ENCODE measurements at places on chromosomes 1 and 21. TPM values are rescaled to one million over a fixed set of nuclear protein-coding genes. Genes with fewer than 3 reads are reported as not detected.

The PRDM16 gene
- not detected for polyA plus RNA-seq

The VWA5B1 gene
- polyA plus RNA-seq = not detected

The TMEM82 gene
- polyA plus RNA-seq = not detected

The ANKRD65 gene
- 0.07 TPM for polyA plus RNA-seq

The RGS8 gene
- not detected for polyA plus RNA-seq

The TCEA3 gene
- polyA plus RNA-seq = 1.2 TPM

The TFF1 gene
- polyA plus RNA-seq = not detected

The ZMYND12 gene
- 0.45 TPM for polyA plus RNA-seq

The PLD5 gene
- 0.11 TPM for polyA plus RNA-seq

The TAL1 gene
- not detected for polyA plus RNA-seq

The ADAMTS4 gene
- polyA plus RNA-seq = 1.2 TPM

The UBE2U gene
- polyA plus RNA-seq = not detected

The PRAMEF15 gene
- not detected for polyA plus RNA-seq

The EFNA3 gene
- polyA plus RNA-seq = 6.0 TPM

The KRTAP12-2 gene
- polyA plus RNA-seq = not detected

GRCh38 chr1:216892581-216893160, 169.4 kb upstream of the ESRRG start:
- DNase-seq = no peak

GRCh38 chr21:43375006-43375836, 51.7 kb downstream of the SIK1 start:
- DNase-seq = no peak

GRCh38 chr1:1281533-1282321, 1.5 kb downstream of the SCNN1D start:
- DNase-seq = peak; percentile 55

DNA sequence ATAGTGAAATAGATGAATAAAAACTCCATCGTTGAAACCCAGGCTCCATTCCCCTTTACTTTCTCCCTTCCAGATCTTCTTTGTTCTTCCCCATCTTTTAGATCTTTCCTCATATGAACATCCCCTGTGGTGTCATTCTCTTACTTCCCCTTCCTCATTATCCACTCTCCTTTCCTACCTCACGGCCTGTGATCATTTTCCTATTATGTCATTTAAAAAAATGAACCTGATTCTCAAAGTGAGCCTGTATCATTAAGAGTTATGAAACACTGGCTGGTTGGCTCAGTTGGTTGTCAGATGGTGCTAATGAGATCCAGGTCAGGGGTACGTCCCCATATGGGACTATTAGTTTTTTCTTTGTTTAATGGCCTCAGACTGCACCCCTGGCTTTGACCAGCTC, 38.3 kb downstream of the TCEANC2 start:
- DNase-seq = no peak

DNA sequence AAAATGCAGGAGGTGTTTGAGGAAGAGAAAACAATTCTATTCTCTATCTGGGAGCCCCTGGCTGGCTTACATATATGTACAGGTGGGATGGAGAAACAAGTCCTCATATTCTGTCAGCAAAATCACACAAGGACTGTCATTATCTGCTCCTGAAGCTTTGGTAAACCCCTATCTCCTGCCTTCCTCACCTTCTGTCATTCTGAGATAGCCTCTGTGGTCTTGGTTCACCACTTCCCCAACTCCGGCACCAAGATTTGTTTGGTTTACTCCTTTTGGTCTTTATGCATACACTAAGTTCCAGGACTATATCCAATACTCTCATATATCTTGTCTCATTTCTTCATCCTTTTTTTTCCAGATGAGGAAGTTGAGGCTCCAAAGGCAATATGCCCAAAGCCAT, 551.1 kb downstream of the PLPP3 start:
- DNase-seq = no peak

DNA sequence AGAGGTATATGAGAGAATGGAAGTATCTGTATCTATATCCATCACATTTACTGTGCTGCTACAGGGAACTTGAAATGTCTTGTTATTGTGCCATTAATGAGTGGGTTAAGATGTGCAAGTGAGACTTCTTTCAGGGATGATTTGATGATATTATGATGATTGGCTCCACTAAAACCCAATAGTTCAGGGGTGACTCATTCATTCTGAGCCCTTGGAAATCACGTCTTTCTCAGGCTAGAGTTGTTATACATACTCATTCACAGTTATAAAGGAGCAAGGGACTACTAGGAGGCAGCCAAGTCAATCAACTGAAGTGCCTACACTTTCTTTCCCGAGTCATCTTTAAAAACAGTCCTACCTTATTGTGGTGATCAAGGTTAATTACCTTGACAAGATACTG, 1109.8 kb upstream of the B3GALT2 start:
- no peak for DNase-seq

GRCh38 chr1:22660716-22661241, 7.7 kb downstream of the C1QB start:
- no peak for DNase-seq

DNA sequence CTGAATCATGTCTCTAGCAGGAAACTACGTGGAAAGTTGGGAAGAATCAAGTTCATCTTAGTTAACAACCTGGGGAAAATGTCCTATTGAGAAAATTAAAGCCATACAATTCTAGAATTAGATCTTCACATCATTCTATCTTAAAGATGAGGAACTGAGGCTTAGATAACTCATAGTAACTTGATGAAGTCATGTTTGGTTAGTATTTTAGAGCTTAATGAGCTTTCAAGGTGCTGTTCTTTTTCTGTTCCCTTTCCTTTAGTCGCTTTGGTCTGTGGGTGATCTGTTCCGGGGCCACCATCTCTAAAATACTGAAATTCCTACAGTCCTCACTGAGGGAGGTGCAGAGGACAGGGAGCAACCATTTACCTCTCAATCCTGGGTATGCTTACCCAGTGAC, 4.3 kb upstream of the GLUL start:
- DNase-seq = no peak

DNA sequence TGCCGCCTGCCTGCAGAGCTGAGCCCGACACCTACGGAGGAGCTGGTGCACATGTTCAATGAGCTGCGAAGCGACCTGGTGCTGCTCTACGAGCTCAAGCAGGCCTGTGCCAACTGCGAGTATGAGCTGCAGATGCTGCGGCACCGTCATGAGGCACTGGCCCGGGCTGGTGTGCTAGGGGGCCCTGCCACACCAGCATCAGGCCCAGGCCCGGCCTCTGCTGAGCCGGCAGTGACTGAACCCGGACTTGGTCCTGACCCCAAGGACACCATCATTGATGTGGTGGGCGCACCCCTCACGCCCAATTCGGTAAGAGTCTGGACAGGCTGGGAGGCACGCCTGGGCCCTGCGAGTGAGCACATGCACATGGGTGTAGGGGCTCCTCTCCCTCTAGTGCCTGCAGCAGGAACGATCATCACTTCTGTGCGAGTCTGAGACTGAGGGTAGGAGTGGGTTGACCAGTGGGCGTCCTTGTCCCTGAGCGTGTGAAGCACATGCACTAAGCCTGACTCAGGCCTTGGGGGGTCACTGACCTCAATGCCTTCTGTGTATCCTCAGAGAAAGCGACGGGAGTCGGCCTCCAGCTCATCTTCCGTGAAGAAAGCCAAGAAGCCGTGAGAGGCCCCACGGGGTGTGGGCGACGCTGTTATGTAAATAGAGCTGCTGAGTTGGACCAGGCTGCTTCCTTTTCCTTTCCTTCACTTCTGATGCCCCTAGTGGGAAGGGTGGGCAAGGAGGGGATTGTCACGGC, 6.9 kb downstream of the DMAP1 start:
- peak; percentile 9 for DNase-seq

DNA sequence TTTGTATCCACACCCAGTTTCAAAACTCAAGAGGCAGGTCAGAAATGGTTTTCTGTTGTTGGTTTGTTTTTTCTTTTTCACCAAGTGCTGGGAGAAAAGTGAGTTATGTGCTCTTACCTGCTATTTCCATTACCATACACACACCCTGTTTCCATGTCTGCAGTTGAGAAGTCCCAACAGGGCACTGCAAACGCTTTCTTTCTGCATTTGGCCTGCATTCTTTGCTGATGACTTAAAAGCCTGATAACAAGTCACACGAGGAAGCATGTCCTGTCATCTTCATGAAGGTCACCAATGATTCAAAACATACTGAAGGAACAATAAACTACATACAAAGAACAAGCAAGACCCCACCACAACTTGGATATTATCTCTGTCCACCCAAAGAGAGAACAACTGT, 24.8 kb upstream of the KCNE1 start:
- no peak for DNase-seq

DNA sequence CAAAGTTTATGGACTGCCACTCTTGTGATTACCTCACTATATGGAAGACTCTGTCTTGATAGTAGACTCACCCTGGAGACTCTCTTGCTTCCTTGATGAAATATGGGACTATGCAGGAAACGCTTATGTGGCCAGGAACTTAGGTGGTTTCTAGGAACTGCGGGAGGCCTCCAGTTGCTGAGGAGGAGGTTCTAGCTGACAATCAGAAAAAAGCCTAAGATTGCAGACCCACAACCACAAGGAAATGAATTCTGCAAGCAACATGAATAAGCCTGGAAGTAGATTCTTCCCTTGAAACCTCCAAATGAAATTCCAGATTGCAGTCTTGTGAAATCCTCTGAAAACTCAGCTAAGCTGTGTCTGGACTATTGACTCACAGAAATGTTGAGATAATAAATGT, 88.9 kb upstream of the COL11A1 start:
- DNase-seq = no peak

DNA sequence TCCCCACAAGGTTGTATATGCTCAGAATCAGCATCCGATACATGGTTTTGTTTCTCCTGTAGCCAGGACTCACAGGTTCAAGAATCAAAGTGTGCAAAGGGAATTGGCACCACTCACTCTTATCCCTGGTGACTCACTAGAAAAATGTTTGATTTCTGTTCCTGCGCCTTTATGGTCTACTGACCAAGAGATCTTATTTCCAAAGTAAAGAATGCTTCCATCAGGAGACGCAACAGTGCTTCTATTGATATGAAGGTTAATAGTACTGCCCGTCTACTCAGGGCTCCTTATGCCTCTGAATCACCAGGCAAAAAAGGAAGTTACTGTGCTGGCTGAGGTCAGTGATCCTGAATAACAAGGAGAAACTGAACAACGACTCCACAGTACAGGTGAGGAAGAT, 1392.0 kb upstream of the PRMT6 start:
- no peak for DNase-seq

DNA sequence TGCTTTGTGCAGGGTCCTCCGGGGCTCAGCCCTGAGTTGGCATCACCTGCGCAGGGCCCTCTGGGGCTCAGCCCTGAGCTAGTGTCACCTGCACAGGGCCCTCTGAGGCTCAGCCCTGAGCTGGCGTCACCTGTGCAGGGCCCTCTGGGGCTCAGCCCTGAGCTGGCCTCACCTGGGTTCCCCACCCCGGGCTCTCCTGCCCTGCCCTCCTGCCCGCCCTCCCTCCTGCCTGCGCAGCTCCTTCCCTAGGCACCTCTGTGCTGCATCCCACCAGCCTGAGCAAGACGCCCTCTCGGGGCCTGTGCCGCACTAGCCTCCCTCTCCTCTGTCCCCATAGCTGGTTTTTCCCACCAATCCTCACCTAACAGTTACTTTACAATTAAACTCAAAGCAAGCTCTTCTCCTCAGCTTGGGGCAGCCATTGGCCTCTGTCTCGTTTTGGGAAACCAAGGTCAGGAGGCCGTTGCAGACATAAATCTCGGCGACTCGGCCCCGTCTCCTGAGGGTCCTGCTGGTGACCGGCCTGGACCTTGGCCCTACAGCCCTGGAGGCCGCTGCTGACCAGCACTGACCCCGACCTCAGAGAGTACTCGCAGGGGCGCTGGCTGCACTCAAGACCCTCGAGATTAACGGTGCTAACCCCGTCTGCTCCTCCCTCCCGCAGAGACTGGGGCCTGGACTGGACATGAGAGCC, 22.7 kb downstream of the COL6A1 start:
- DNase-seq = no peak

- no peak for DNase-seq
Observed at GRCh38 chr1:70228670-70229069, 7.5 kb downstream of the SRSF11 start.

DNA sequence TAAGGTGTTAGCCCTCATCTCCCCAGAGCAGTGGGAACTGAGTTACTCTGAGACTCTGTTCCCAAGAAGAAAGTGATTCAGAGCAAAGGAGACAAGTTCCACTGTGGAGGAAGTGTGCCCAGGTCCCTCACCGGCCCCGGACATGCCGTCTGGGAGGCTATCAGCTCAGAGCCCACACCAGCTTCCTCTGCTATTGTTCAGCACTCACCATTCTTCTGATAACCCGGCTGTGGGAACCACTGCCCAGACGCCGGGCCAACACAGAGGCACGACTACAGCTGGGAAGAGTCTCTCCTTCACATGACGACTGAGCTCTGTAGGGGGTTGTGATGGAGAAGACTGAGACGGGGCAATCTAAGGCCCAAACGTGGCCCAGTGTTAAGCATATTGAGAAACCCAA, 34.2 kb upstream of the GJA5 start:
- DNase-seq = no peak

DNA sequence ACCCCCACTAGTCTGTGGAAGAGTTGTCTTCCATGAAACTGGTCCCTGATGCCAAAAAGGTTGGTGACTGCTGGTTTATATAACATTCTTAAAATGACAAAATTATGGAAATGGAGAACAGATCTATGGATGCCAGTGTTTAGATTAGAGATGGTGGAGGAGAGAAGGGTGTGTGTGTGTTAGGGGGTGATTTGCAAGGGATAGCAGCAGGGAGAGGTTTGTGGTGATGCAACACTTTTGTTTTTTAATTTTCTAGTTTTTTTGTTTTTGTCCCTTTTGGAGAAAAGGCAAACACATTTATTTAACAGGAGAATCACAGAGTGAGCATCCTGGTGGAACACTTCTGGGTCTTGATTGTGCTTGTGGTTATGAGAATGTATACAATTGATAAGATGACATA, 143.8 kb downstream of the RPS6KC1 start:
- DNase-seq = no peak

DNA sequence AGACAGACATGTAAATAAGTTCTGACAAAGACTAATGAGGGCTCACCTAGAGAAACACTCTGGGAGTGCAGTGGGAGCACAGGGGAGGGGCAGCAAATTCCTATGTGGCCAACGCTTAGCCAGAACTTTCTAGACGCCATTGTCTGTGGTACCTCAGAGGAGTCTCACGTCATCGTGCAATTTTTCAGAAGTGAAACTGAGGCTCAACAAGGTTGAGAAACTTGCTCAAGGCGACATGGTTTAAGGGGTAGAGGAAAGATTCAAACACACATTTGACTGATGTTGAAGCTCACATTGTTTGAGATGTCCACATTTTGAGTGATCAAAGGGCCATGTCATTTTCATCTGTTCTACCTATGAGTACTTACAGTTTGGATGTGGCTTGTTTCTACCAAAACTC, 152.6 kb upstream of the LMO4 start:
- no peak for DNase-seq

DNA sequence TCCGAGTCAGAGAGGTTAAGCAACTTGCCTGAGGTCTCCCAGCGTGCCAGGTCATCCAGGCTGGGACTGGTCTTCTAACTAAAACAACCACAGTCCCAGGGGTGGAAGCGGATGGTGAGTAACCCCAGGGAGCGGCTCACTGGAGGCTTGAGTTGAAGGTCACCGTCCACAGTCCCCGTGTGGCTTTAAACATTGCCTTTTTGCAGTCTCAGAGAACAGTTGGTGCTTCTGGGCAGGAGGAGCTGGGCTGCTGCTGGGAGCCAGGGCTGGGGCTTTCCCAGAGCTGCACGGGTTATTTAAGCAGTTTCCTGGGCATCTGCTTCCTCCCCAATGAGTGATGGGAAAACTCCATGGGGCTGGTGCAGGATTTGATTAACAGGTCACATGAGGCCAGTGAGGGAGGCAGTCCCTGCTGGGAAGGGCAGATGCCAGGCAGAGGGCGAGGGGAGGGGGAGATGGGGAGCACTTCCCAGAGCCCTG, 12.3 kb downstream of the ARHGEF10L start:
- DNase-seq = peak; percentile 89

- no peak for DNase-seq
Observed at GRCh38 chr1:30706528-30706927, 16.9 kb downstream of the MATN1 start.

- no peak for DNase-seq
Observed at GRCh38 chr1:86583593-86583992, 36.7 kb downstream of the CLCA4 start.
